ENCODE measurements at places on chromosomes 12 and 14. TPM values are rescaled to one million over a fixed set of nuclear protein-coding genes. Genes with fewer than 3 reads are reported as not detected.

TPH2 gene
- not detected for total RNA-seq

TAS2R30 gene
- total RNA-seq, result 3.1 TPM

MYH6 gene
- not detected for total RNA-seq

TESPA1 gene
- total RNA-seq, result not detected

KRT6A gene
- 13,929 TPM for total RNA-seq
